ENCODE measurements at places on chromosomes 3 and 15.

GRCh38 chr3:57046101-57046765 is 14.2 kb upstream of the SPATA12 start:
- DNase-seq, result no peak

DNA sequence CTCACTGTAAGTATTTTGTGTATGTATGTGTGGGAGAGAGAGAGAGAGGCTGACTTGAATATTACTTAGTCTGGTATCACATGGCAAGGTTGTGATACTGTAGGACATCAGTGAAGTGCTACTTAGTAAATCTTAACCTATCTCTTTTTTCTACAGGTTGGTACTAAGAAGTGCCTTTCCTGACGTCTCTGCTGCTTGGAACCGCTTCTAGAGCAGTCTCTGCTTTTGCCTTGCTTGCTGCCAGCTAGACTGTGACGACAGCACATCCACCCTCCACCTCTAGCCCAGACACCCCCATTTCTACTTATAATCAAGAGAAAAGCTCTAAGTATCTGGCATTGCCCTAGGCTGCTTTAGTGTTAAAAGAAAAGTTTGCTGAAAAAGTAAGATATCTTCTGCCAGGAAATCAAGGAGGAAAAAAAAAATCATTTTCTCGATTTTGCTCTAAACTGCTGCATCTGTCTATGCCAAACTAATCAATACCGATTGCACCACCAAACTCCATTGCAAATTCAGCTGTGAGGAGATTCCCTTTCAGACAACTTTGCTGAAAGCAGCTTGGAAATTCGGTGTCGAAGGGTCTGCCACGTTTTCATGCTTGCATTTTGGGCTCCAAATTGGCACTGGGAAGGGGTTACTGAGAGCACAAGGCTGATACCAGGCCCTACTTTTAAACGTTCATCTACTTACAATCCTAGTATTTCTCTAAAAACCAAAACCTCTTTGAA is 30.7 kb downstream of the MBNL1 start:
- no peak for DNase-seq

DNA sequence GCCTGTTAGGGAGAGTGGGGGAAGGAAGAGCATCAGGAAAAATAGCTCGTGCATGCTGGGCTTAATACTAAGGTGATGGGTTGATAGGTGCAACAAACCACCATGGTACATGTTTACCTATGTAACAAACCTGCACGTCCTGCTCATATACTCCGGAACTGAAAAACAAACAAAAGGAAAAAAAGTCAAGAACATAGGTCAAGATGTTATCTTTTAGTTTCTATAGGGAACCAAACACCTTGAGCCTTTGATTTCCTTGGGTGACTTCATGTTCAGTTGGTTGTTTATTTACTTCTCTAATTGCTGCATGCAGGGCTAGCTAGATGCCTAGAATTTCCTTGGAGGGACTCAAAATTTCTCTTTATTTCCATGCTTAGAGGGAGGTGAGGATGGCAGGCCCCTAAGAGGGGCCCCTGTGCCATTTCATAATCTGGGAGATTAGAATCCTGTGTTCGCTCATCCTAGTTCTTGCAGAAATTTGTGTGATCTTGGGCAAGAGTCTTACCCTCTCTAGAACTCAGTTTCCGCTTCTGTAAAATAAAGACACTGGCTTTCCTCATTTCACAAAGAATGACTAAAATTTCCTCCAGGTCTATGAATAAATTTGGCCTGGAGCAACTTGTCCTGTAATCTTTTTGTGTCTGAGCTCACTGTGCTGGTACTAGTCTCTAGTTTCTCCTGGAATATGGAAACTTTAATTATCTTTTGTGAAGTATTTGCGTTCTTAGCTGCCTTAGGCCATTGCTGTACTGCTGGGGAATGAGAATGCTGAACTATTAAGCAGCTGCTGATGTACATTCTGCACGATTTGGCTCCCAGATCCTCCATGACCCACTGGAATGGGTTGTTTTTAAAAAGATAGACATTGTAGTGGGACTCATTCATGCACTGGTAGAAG is 457.5 kb downstream of the EDEM1 start:
- DNase-seq, result no peak

GRCh38 chr3:49792371-49793150 is 6.2 kb upstream of the IP6K1 start:
- DNase-seq, result no peak

DNA sequence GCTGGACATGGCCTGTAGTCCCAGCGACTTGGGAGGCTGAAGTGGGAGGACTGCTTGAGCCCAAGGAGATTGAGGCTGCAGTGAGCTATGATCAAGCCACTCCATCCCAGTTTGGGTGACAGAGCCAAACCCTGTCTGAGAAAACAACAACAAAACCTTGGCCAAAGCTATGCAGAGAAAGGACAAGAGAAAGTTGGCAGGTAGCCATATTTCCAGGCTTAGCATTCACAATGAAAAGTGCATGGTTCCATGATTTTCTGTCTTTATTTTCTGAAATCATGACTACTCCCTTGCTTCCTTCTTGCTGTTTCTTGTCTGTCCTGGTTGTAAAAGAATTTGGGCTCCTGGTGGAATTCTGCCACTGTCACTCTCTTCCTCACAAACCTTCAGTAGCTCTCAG is 284.6 kb upstream of the C2CD4B start:
- DNase-seq, result no peak

- DNase-seq, result no peak
These were observed 234.7 kb upstream of the ZPLD1 start for GRCh38 chr3:102200126-102200525.

DNA sequence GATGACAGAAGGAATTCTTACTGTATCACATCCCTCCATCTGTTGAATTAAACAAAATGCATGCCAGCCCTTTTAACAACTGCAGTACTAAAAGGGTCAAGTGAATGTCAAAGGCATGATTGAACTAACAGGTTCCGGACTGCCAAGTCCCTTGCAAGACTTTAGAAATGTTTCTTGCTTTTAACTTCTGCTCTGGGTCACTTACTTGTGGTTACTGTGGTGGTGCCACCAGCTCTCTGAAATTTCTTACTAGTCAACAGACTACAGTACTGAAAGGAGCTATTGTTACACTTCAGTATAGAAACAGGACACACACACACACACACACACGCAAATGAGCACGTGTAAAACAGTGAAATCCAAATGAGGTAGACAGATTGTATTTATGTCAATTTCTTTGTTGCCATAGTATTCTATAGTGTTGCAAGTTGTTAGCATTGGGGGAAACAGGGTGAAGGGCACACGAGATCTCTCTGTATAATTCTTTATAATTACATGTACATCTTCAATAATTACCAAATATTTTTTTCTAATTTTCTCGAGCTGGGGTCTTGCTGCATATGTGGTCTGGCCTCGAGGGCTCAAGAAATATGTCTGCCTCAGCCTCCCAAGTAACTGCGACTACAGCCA is 79.9 kb upstream of the SLC25A26 start:
- no peak for DNase-seq

DNA sequence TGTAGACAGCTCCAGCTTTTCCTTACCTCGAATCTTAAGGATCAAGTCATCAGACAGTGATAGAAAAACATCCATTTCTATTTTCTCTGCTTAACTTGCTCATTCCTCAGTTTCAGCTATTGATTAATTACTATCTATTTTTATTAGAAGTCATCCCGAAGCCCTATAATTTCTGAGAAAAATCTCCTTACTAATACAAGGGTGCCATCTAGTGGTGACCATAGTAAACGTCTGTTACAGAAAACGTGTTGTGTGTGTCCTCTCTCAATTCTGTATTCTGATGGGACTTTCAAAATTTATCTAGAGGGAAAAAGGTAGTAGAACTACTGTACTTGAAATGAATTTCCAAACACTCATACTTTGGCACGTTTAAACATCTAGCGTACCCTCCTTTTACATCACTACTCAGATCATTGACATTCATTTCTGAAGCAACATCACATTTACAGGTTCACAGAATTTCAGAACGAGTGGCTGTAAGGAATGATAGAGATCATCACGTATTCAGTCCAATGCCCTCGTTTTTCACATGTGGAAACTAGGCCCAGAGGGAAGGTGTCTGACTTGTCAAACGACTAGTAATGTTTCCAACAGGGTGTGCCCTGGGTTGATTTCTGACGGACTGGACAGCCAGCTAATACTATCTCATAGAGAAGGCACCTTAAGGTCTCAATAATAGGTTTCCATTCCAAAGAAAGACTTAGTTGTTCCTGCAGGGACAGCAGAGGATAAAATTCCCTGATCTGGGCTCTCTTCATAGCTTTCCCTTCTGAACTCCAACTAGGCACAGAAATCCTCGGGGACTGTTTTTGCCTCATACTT is 25.6 kb downstream of the HACD2 start:
- no peak for DNase-seq

Data from hypothalamus (tissue), 51 donors.